ENCODE measurements at places on chromosomes 5 and 9.

DNA sequence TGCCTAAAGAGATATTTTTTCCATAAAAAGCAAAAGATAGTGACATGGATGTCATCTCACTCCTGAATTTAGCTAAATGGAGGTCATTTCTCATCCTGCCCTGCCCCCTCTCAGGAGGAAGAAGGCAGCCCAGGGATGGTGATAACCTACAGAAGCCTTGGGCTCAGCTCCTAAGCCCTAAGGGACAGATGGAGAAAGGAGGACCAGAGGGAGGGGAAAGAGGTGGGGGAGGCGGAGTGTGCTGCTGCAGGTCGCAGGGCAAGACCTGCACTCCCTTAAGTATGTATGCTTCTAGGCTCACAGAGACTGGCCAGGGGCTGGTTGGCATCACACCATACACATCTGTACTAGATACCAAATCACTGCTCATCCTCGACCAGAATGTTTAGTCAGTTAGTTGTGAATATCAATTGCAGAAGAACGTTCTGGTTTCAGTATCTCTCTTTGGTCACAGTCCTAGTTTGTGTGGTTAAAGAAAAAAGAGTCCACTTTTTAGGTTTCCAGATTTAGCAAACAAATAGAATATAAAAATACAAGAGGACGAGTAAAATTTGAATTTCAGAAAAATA lies 18.4 kb upstream of the CDKN2AIPNL start:
- no peak for DNase-seq

DNA sequence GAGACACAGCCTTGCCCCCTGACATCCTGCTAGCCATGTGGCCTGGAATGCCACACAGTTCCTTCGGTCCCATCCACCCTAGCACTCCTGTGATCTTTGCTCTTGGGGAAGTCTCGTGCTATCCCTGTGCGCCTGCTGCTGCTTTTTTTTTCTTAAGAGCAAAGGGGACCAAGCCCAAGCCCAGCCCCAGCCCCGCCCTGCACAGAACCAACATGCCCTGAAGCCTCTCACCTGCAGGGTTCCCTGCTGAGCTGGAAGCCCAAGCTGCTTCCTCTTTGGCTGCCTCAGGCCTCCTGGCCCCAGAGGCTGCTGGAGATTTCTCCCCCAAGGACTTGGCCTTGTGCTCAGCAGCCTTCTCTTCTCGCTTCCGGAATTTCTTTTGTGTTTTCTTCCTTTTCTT lies 1.8 kb downstream of the SURF6 start:
- DNase-seq, result no peak

GRCh38 chr9:92763721-92764380 lies 782 bp downstream of the BICD2 start:
- DNase-seq, result peak; percentile 65

- DNase-seq, result no peak
These were observed 101.2 kb downstream of the HMHB1 start for GRCh38 chr5:143913008-143913752.

GRCh38 chr9:109047259-109047658 lies 34.0 kb upstream of the CTNNAL1 start:
- DNase-seq, result no peak

DNA sequence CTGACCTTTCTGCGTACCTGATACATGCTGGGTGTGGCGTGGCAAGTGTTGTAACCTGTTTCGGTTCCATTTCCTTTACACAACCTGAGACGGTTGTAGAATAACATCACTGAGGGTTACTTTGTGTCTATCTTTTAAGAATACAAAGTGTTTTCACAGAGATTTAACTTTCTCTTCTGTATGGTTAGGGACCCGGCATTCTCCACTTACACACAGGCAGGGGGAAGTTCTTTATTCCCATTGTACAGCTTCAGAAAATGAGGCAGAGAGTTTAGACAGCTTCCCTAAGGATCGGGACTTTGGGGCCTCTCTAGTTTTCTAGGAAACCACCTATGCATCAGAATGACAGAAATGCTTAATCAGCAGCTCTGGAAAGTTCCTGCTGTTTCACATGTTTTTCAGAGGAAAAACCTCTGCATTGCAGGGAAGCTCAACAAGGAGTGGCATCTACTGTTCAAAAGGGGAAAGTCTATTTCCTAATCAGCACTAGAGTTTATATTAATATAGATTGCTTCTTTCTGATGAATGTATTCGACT lies 41.3 kb downstream of the CAST start:
- no peak for DNase-seq

- DNase-seq, result no peak
These were observed 250.3 kb downstream of the TRIM32 start for GRCh38 chr9:116937361-116937760.

All from Right ventricle myocardium superior (tissue), 1 donor.